CD4-positive, alpha-beta T cell treated with Interleukin-2 at 100 ng/mL for 4 hours (primary cell): ENCODE measurements at places on chromosomes 7 and 10.

- no peak for DNase-seq
Observed at GRCh38 chr10:49408519-49409306, 12.8 kb upstream of the DRGX start.

DNA sequence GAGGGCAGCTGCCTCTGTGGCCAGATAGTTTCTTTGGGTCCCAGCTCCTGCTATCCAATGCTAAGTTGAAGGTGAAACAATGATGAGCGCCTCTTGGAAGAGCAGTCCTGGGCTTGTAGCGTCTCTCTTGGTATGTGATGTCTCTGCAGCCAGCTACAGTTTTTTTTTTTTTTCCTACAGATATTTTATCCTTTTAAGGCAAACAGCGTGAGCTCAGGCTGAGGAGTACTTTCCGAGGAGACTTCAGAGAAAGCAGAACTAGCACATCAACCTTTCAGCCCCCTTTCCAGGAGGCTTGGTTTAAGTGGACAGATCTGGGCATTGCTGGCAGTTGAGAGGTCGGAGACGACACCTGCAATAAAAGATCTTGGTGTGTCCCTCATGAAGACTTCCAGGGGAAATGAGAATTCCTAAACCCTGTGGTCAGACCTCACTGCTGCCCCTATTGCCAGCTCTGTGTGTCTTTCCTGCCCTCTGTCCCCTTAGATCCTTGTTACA is 9.1 kb downstream of the PRKG1 start:
- no peak for DNase-seq

GRCh38 chr10:87589645-87590051 is 70.0 kb upstream of the PAPSS2 start:
- no peak for DNase-seq

DNA sequence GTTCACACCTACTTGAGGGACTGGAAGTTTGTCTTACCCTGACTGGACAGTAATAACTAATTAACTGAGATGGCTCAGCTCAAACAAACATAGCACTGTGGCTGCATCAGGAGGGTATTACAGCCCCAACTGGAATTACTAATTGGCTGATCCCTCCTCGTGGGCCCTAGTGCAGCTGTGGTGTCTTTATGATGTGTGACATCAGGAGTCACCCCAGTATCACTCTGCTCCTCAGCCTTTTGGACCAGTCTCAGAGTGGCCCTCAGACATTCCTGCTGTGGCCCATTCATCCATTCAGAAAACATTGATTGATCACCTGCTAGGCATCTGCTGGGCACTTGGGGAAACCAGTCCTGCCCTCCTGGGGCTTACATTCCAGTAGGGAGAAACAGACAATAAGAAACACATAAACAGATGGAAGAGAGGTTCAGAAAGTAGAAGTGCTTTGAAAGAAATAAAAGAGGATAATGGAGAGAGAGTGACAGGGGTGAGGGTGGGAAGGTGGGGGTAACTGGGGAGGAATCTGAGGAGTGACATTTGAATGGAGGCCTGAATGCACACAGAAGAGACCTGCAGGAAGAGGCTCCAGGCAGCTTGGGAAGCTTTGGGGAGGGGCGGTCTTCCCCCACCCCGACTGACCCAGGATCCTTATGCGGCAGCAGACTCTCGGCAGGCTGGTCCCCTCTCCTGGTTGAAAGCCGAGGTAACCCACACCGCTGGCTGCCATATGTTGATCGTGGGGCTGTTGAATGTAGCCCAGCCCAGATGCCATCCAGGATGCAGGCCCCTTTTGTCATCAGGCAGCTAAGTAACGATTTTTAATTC is 113.1 kb downstream of the C10orf105 start:
- DNase-seq: no peak

GRCh38 chr10:110789604-110790433 is 81.9 kb upstream of the PDCD4 start:
- no peak for DNase-seq

- no peak for DNase-seq
Observed at GRCh38 chr10:105206616-105207015, 565.5 kb downstream of the SORCS3 start.

GRCh38 chr7:123643495-123644441 is 11.9 kb upstream of the LMOD2 start:
- DNase-seq: no peak
